ENCODE measurements at places on chromosomes 6 and 20. TPM values are rescaled to one million over a fixed set of nuclear protein-coding genes. Genes with fewer than 3 reads are reported as not detected.

Gene RAET1E
- not detected for total RNA-seq

Gene RNASET2
- 41.5 TPM for total RNA-seq

Gene KCNQ2
- 11.8 TPM for total RNA-seq

Gene SLC17A4
- 0.16 TPM for total RNA-seq

Gene APCDD1L
- not detected for total RNA-seq

Gene OPRM1
- total RNA-seq, result not detected

Gene MTFR2
- total RNA-seq, result 1.7 TPM

Gene FRS3
- 6.8 TPM for total RNA-seq

Gene UNC5CL
- 2.1 TPM for total RNA-seq

GRCh38 chr6:101422251-101422650 lies 28.7 kb downstream of the GRIK2 start:
- H3K4me3 ChIP-seq, result no peak overlapping the region
- no peaks in the 10 kb centered on the region for H3K36me3 ChIP-seq
- no peak for DNase-seq
- peaks cover 6% of the 10 kb centered on the region for H3K4me1 ChIP-seq

GRCh38 chr6:79803917-79804316 lies 143.4 kb downstream of the ELOVL4 start:
- no peaks in the 10 kb centered on the region for H3K36me3 ChIP-seq
- DNase-seq, result no peak
- peaks cover 7% of the 10 kb centered on the region for H3K4me1 ChIP-seq
- H3K4me3 ChIP-seq, result no peak overlapping the region

DNA sequence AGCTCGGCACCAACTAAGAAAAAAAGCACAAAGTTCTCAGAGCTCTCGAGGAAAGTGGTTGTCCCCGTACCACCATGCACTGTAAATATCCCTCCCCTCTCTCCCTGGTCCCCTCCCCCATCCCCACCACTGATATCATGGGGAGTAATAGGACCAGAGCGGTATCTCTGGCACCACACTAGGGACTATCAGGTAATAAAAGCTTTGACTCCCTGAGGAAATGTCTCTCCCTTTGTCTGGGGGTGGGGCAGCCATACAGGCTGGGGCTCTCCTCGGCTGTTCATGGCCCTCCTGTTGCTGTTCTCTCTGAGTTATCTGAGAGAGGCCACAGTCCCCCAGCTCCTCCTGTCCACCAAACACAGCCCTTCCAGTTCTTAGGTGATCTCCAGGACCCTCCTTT lies 5.0 kb upstream of the GNRH2 start:
- peaks cover 31% of the 10 kb centered on the region for H3K36me3 ChIP-seq
- H3K4me1 ChIP-seq, result peaks cover 10% of the 10 kb centered on the region
- peak overlapping the region; percentile 68 for H3K27ac ChIP-seq
- no peaks in the 10 kb centered on the region for H3K27me3 ChIP-seq

DNA sequence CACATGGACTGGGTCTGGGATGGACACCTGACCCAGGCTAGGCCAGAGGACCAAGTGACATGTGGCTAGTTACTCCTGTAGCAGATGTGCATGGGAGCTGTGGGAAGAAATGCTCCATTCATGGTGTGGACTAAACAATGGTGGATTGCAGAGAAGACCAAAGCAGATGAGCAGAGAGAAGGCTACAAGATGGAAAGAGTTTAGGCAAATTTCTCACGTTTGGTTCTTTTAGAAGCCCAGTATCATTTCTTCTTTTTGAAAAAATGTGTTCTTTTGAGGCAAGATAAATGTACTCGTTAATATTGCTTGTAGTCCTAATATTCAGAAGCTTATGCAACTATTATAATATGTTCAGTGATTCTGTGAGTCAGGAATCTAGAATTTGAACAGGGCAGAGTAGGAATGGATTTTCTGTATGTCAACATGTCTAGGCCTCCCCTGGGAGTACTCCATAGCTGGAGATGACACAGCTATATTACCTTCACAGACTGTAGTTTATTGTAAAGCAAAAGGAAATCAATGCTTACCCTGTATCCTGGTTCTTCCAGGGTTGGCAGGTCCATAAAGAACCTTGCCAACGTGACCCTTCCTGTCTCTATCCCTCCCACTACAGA lies 2.3 kb upstream of the BTN2A1 start:
- H3K27ac ChIP-seq, result no peak overlapping the region
- DNase-seq, result no peak
- H3K36me3 ChIP-seq, result peaks cover 12% of the 10 kb centered on the region
- no peak overlapping the region for H3K4me3 ChIP-seq

DNA sequence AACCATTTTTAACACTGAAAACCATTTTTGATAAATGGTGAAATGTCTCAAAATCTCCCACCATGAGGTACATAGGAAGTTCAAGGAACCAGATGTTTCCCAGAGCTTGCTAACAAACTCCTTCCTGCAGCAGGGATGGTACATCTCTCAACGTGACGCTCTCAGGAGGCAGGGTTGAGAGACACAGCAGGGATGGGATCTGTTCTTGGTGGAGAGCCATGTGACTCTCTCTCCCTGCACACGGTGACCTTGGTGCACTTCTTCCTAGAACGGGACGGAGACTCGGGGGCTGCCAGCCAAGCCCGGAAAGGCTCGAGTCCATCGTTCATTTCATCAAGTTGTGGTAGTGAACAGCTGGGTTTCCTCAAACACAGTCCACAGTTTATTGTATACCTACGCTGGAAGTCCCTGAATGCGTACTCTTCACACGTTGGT lies 94.2 kb downstream of the FAM50B start:
- H3K4me1 ChIP-seq, result peaks cover 11% of the 10 kb centered on the region
- DNase-seq, result no peak
- H3K27ac ChIP-seq, result no peak overlapping the region
- no peak overlapping the region for H3K4me3 ChIP-seq

DNA sequence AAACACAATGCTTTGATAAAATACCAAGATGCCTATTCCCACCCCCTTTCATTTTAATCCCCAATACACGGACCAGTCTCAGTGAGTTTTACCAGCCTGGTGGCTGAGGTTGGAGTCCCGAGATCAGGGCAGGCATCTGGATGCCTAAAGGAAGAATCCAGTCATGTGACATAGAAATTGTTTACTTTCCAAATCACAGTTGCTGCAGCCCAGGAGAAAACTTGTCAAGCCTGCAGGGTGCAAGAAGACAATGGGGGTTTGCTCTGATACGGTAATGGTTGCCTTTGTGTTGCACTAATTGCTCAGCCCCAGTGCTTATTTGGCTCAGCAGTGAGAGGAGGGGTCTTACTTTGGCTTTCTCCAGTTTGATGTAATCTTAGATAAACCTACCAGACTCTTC lies 308.5 kb upstream of the POU3F2 start:
- no peak overlapping the region for H3K27ac ChIP-seq
- no peak overlapping the region for H3K4me3 ChIP-seq
- no peaks in the 10 kb centered on the region for H3K36me3 ChIP-seq
- H3K27me3 ChIP-seq, result no peaks in the 10 kb centered on the region

All from mesothelial cell of epicardium (in vitro differentiated cells).